Left ventricle myocardium inferior (tissue), 1 donor: ENCODE measurements at places on chromosomes 2 and 18. TPM values are rescaled to one million over a fixed set of nuclear protein-coding genes. Genes with fewer than 3 reads are reported as not detected.

- H3K27me3 ChIP-seq = no peaks in the 10 kb centered on the region
- H3K27ac ChIP-seq = no peak overlapping the region
- no peak for DNase-seq
- H3K4me1 ChIP-seq = peaks cover 41% of the 10 kb centered on the region
- no peaks in the 10 kb centered on the region for H3K36me3 ChIP-seq
- H3K4me3 ChIP-seq = no peak overlapping the region
Observed at GRCh38 chr2:126717928-126718327, 62.0 kb downstream of the GYPC start.

GRCh38 chr18:70234667-70235459 lies 29.4 kb upstream of the RTTN start:
- peaks cover 16% of the 10 kb centered on the region for H3K4me1 ChIP-seq
- H3K4me3 ChIP-seq = peak overlapping the region; percentile 19
- H3K36me3 ChIP-seq = no peaks in the 10 kb centered on the region
- H3K27me3 ChIP-seq = no peaks in the 10 kb centered on the region
- H3K27ac ChIP-seq = peak overlapping the region; percentile 74

The CHRND gene
- total RNA-seq = not detected

The PROKR1 gene
- total RNA-seq = not detected
